Daoy (cell line): ENCODE measurements at places on chromosomes 3 and 15. TPM values are rescaled to one million over a fixed set of nuclear protein-coding genes. Genes with fewer than 3 reads are reported as not detected.

Gene TLR9
- total RNA-seq, result not detected in 2 replicates

Gene RPUSD2
- total RNA-seq, result 12.7 and 13.8 TPM in 2 replicates

GRCh38 chr3:148998715-148999423 is 7.5 kb downstream of the GYG1 start:
- no peak for DNase-seq

- no peak for DNase-seq
Measured at GRCh38 chr15:30827625-30828303, 76.0 kb upstream of the FAN1 start.

- DNase-seq, result no peak
Measured at GRCh38 chr3:148829926-148830325, 2.3 kb downstream of the CPB1 start.

DNA sequence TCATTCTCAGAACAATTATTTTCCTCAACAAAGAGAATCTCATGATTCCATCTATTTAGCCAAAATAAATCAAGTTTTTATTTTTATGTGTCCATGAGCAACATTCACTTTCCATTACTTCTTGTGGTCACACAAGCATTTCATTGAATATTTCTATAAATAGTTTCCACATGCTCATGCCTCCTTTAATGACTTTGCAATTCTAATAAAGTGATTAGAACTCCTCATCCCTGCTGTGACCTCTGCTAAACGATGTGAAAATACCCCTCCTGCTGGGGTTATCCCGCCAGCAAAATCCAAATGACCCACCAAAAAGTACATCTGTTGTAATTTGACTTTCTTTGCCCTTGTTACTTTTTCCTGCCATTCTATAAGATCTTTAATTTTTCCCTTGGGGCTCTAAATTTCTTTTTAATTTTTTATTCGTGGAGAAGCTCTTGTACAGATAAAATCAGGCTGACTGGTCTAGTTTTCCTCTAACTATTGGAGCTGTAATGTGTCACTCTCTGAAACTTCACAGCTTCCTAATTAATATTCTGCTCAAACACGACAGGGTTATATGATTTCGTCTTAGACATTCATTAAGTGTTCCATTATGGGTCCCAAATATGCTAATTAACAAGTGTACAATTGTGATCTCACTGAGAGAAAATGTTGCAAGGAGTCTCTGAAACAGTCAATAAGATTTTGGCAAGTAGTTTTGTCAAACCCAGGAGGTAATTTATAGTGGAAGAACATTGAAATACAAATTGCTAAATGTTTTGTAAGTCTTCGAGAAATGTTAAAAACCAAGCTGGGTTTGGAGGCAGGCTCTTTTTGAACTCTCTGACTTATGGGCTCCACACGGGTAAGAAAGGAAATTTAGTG is 533.1 kb upstream of the NAALADL2 start:
- no peak for DNase-seq

GRCh38 chr3:110015231-110015963 is 678.1 kb upstream of the DPPA4 start:
- DNase-seq, result no peak

DNA sequence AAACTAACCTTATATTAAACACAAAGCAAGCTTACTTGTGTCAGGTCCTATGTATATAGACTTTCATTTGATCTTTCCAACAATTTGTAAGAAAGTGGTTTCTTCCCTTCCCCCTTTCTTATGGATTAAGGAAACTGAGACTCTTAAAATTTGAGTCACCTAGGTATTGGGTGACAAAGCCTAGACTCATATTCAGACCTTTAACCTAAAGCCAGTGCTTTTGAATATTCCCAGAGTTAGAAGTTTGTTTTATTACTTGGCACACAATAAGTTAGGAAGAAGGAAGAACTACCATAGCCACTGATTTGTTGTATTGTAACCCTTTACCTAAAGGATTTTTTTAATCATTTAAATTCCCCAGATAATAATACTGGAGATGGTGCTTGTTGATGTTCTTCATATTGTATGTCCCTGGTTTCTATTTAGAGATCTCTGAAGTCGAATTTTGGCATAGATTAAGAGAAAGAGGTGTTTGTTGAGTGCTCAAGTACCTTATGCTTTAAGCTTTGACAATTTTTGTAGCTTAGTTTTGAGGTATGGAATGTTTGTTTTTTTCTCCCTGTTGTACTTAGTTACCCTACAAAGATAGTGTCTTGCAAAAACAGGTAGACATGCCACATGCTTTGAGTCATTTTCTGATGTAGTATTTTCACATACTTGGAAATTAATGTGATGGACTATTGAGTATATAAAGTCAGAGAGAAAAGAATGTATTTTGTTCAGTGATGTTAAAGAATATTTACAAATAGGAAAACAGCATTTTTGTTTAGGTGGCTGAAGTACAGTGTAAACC is 11.2 kb downstream of the TSC22D2 start:
- DNase-seq, result no peak
